CD4-positive, alpha-beta T cell treated with Interleukin-15 for 4 hours (primary cell): ENCODE measurements at places on chromosomes 11 and 22.

- no peak for DNase-seq
Observed at GRCh38 chr11:69089258-69089657, 40.5 kb downstream of the TPCN2 start.

- DNase-seq, result no peak
Observed at GRCh38 chr11:116179401-116179800, 593.4 kb downstream of the BUD13 start.

DNA sequence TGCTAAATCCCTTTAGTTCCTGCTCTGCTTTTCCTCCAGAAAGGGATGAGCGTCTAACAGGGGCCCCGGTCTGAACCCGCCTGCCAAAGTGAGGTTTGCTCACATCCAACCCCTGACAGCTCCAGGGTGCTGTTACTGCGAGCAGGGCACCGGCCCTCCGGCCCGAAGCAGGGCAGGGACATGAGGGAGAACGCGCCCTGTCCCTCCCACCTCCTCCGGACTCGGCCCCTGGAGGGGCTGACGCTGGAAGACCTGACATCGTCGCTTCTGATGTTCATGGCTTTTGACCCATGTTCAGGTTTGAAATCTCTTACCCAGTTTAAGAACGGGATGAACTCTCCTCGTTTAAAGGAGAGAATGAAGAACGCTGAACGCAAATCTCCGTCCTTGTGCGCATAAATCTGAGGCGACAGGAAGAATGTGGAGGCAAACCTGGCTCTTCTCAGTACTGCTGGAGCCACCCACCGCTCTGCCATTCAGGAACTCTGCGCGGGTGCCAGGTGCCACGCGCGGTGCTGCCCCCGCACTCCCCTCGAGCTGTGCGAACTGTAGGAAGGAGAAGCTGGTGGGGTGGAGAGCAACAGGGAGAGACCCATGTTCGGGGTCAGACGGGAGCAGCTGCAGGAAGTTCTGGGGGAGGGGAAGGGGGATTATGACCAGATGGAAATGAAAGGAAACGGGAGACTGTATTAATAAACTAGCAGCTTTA, 826 bp upstream of the EEF1G start:
- no peak for DNase-seq

- no peak for DNase-seq
Observed at GRCh38 chr11:35717043-35717442, 54.5 kb downstream of the TRIM44 start.

- DNase-seq, result no peak
Observed at GRCh38 chr11:20966489-20966888, 297.1 kb downstream of the NELL1 start.

- DNase-seq, result no peak
Observed at GRCh38 chr22:39725351-39726035, 154.9 kb downstream of the CACNA1I start.
